ENCODE measurements at places on chromosomes 1 and 21.

DNA sequence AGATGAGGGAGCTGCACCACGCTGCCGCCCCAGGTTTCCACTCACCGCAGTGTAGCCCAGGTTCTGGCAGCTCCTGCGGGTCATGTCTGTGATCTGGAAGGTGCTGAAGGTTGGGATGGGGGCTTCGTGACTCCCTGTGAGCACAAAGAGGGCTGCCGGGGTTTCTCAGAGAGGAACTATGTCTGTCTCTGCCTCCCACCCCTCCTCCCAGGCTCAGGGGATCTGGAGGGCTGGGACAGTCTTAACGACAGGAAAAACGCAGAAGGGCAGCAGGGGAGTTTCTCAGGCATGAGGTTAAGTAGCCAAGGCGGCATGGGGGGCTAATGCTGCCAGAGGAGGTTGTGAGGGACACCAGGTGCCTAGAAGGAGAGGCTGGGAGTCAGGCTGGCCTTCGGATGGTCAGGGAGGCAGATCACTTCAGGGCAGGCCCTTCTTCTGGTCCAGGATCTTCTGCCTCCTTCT is 656 bp downstream of the SH2D2A start:
- DNase-seq = no peak

DNA sequence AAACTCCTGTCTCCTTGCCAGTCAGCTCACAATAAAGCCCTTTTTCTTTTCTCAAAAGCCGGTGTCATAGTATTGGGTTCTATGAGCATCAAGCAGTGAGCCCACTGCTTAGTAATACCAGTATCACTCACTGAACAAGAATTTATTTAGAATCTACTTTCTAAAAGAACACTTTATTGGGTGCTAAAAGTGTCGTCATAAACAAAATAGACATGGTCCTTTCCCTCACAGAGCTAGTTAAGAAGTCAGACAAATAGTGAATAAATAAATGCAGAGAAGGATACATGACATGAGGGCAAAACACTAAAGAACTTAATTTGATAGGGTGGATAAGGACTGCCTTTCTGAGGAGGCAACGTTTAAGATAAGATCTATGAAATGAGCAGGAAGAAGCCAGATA is 32.2 kb downstream of the EVI5 start:
- DNase-seq = no peak

DNA sequence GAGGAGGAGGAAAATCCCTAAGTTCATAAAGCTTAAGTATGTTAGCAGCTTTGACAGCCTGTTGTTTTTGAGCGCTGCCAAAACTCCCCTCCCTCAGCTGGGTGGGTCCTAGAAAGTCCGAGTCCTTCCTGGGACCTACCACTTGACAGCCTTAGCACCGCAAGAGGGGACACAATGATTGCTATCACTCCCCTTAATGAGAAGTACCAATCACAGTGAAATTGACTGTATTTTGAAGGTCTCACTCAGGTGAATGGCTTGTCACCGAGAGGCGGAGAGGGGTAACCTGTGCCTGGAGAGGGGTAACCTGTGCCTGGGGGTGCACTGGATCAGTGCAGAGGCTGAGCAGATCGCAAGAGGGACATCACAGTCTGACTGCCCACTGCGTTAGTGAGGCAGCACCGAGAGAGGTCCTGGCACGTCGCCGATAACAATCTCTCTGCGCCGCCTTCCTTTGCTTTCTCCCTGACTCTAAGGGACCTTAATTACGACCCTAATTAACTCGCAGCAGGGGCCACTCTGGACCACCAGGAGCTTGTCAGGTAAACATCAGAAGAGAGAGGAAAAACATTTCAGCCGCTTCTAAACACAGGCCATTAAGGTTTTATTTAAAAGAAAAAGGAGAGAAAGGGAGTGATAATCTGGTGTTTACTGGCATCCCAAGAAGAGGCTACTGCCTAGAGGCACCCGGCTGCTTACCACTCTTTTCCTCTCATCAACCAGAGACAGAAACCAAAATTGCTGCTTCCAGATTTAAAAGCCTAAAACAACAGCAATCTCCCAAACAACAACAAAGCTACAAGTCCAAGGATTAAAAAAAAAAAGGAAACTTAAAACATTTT is 25.7 kb upstream of the KCNK1 start:
- DNase-seq = no peak

DNA sequence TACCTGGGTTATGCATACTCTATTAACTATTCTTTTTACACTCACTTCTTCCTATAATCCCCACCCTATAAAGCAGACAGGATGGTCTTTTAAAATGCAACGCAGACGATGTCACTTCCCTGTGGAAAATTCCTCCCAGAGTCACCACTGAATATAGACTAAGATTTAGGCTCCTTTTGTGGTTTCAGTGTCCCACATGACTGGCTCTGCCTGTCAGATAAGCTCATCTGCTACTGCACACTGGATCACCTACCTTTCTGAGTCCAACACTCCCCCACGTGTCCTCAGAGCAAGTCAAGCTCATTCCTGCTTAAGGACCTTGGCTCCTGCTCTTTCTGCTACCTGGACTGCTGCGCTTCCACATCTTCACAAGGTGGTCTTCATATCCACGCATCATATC is 73.0 kb upstream of the SIPA1L2 start:
- DNase-seq = no peak

GRCh38 chr1:223820515-223820858 is 25.3 kb downstream of the TP53BP2 start:
- DNase-seq = no peak

DNA sequence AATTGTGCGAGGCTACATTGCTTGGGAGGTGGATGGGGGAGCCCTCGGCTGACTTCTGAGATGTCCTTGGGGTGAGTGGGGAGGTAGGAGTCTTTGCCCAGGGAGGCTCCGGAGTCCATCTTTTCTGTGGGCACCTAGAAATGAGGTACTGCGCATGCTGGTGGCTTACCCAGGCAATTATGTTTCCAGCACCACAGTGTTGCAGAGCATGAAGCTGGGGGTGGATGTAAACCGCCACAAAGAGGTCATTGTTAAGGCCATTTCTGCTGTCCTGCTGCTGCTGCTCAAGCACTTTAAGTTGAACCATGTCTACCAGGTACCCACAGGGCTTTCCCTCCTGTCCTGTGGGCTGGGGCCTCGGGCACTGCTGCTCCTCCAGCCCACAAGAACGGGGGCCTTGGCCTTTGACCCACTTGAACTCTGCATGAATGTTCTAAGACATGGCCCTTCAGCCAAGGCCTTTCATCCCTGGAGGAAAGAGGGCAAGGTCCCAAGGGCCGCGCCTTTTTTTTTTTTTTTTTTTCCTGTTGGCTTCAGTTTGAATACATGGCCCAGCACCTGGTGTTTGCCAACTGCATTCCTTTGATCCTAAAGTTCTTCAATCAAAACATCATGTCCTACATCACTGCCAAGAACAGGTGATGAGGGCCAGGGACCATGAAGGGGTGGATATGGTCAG is 14.6 kb downstream of the STRIP1 start:
- no peak for DNase-seq

- DNase-seq = no peak
Measured at GRCh38 chr1:59354709-59355337, 57.9 kb downstream of the FGGY start.

DNA sequence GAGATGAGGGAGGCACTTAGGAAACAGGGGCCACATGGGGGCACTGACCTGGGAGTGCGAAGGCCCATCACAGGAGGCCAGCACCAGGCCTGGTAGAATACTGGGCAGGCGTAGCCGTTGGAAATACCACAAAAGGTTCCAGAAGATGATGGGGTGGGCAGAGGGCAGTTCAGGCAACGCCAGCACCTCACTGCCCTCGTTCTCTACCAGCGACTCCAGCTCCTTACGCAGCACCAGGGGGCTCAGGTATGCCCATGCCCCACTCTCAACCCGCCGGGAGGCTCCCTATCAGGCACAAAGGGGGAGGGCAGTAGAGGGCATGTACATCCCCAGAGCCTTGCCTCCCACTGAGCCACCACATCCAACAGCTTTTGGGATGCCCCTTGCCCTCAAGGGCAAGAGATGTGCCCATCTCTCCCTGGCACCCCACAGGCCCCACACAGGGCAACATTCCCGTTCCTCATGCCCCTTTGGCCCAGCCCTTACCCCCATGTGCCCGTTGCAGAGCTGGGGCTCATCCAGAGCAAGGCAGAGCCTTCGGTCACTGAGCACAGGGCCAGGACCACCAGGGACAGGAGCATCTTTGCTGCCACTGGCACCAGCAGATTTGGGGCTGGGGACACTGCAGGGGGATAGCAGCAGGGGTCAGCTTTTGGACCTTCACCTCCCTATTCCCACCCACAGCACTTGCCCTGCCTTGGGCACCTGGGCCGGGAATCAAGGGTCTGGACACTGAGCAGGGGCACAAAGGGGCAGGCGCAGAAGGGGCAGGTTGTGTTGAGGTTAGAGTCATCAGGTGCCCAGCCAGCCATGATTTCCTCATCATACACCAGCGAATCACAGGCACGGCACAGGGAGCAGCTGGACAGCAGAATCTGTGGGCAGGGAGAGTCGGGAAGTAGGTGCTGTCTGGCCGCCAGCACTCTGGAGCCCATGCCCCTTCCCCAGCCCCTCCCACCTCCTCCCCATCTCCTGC is 9.7 kb upstream of the GATAD2B start:
- no peak for DNase-seq

- no peak for DNase-seq
Measured at GRCh38 chr1:237679687-237680086, 211.0 kb downstream of the ZP4 start.

DNA sequence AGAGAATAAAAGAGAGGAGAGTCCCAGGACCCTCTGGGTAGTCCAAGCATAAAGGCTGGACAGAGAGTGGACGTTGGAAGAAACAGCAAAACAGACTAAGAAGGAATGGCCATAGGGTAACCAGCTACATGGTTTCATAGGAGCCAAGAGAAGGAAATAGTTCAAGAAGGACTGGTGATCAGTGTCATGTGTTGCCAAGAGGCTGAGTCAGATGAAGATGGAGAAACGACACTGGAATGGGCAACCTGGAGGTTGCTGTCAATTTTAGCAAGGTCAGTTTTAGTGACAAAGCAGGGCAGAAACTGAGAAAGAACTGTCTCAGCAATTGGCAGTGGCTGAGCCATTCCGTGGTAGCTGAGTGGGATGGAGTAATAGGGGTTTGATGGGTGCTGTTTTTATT is 41.4 kb downstream of the HMGB4 start:
- no peak for DNase-seq

- no peak for DNase-seq
Measured at GRCh38 chr1:7558041-7558461, 213.0 kb upstream of the VAMP3 start.

DNA sequence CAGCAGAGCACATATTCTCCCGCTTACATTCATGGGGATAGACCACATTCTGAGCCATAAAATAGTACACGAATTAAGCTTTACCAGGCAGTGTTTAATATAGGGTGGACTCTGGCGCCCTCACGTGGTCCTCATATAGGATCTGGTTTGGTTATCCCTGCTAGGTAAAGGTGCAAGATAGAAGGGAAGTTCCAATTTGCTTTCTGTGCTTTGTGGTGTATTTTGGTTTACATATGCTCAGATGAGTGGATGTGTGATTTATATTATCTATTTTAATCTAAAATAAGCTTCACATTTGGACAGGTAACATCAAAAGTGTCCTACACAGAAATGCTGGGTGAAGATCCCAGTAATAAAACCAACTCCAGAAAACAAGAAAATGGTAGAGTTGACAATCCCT is 3.6 kb downstream of the CR1 start:
- peak; percentile 46 for DNase-seq

DNA sequence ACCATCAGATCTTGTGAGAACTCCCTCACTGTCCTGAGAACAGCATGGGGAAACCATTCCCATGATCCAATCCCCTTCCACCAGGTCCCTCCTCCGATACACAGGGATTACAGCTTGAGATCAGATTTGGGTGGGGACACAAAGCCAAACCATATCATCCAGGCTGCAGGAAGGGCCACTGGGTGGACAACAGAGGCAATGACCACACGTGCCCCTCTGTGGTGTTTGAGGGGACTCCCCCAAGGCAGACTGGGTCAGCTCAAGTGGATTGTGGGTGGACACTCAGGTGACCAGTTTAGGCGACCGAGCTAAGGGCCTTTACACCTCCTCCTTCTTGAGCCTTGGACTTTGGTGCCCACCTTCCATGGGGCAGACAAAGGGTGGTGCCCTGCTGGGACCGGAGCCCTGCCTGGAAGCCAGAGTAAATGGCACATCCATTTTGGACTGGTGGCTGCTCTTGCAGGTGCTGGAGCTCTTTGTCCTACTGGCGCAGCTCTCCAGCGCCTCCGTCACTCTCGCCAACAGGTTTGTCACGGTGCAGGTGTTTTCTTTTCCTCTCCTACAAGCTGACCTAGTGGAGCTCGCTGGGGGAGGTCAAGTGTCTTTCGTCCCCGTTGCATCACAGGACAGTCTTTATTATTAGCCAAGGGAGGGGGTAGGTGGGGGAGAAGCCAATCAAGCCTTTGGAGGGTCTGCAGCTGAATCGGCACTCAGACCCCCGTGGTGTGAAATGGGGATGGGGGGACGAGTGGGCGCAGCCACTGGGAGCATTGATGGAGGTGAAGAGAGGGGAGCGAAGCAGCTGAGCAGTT is 37.6 kb downstream of the CRYAA start:
- DNase-seq = no peak

DNA sequence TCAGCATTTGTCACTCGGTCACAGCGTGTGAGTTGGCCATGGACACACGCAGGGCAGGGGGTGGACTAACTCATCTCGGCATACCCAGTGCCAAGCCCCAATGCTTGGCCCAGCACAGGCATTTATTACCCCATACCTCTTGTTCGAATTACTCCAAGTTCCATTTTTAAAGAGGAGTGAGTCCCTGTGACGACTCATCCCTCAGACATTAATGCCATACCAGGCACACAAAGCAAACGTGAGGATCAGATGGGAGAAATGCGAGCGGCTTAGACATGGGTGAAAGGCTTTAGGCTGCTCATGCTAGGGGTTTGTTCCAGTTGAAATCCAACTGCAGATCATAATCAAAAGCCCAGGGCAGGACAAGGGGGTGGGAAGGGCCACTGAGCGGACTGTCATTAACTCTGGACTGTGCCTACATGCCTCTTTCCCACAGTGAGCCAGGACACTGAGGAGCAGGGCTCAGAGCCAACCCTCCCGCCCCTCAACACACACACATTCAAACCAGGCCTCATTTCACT is 118.5 kb upstream of the NGF start:
- DNase-seq = no peak

GRCh38 chr1:64549464-64550239 is 79.7 kb downstream of the CACHD1 start:
- DNase-seq = no peak

- no peak for DNase-seq
Measured at GRCh38 chr1:226568975-226569741, 20.6 kb downstream of the STUM start.

DNA sequence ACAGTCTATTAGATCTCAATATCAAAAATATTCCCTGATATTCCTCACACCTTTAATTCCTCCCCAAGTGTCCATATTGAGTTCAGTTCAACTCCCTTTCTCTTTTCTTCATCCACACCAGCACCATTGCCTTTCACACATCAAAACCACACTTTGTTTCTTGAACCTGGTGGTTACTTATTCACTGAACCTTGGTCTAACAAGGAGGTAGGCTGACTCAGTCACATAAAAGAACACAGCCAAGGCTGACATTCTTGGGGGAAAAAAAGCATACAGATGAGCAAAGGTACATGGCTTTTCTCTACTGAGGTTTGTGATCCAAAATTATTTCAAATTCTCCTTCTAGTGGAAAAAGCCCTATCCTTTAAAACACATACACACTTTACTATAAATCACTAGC is 131.7 kb upstream of the USH2A start:
- DNase-seq = no peak

All from activated CD4-positive, alpha-beta T cell treated with anti-CD3 and anti-CD28 coated beads, Interleukin-2, amount 50 U/mL, for 24 hours (primary cell).